Esophagus squamous epithelium (tissue), 5 donors: ENCODE measurements at places on chromosomes 13 and 19.

DNA sequence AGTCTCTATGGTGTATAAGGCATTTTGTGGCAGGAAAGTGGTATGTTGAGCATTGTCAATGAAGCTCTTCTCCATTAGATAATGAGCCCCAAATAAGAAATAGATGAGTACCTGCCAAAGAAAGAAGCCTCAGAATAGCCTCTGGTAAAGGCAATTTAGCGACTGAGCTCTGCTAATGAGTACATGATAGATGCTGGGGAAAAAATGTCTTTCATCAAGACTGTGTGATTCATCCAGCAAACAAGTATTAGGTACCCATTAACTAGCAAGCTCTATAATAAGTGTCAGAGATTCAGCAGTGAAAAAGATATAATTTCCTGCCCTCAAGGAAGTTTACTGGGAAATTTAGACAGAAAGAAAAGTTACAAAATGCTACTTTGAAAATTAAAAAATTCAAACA lies 294.6 kb downstream of the ITGBL1 start:
- no peaks in the 10 kb centered on the region for H3K27me3 ChIP-seq
- H3K4me1 ChIP-seq, result no peaks in the 10 kb centered on the region
- DNase-seq, result no peak
- H3K27ac ChIP-seq, result no peak overlapping the region

- H3K27ac ChIP-seq, result no peak overlapping the region
- H3K27me3 ChIP-seq, result no peaks in the 10 kb centered on the region
- H3K4me1 ChIP-seq, result peaks cover 12% of the 10 kb centered on the region
- H3K4me3 ChIP-seq, result no peak overlapping the region
- no peak for DNase-seq
Measured at GRCh38 chr13:95117092-95117491, 184.2 kb downstream of the ABCC4 start.

DNA sequence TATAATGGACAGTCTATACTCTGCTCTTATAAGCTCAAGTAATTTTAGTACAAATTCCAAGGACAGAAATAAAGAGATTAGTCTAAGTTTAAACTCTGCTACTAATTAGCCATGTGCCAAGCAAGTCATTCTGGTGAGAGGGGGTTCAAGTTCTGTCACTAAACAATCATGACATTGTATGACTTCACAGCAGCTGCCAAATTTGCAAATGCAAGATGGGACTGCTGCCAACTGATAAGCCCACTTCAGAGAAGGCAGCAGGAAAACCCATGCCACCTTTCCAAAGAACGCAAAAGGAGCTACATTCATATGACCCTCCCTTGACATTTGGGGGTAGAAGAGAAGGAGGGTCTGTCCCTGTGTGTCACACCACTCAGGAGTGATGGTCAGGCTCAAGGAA lies 60.7 kb upstream of the RFXAP start:
- no peak for DNase-seq
- no peaks in the 10 kb centered on the region for H3K36me3 ChIP-seq
- no peak overlapping the region for H3K27ac ChIP-seq
- peaks cover 3% of the 10 kb centered on the region for H3K27me3 ChIP-seq
- H3K4me1 ChIP-seq, result no peaks in the 10 kb centered on the region
- no peak overlapping the region for H3K4me3 ChIP-seq

- no peak overlapping the region for H3K4me3 ChIP-seq
- no peak for DNase-seq
- H3K27me3 ChIP-seq, result no peaks in the 10 kb centered on the region
- H3K4me1 ChIP-seq, result no peaks in the 10 kb centered on the region
- no peak overlapping the region for H3K27ac ChIP-seq
Measured at GRCh38 chr13:111482126-111482525, 161.7 kb downstream of the TEX29 start.

DNA sequence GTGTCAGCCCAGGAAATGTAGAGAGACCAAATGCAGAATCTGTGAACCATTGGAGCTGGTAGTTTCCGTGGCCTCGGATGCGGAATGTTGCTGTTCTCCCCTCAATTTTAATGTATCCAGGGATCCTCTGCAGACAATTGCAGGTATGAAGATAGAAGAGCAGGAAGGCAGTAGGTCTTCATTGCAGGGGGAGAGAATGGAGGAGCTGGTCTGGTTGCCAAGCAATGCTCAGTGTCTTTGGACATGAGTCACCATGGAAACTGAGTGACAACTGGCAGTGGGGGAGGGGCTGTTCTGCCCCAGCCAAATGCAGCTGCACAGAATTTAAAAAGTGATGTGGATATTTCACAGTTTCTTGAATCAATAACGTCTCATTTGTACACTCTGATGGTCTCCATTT lies 56.1 kb upstream of the ZNF835 start:
- no peaks in the 10 kb centered on the region for H3K27me3 ChIP-seq
- no peak overlapping the region for H3K27ac ChIP-seq
- no peak overlapping the region for H3K4me3 ChIP-seq
- H3K36me3 ChIP-seq, result no peaks in the 10 kb centered on the region
- DNase-seq, result no peak

DNA sequence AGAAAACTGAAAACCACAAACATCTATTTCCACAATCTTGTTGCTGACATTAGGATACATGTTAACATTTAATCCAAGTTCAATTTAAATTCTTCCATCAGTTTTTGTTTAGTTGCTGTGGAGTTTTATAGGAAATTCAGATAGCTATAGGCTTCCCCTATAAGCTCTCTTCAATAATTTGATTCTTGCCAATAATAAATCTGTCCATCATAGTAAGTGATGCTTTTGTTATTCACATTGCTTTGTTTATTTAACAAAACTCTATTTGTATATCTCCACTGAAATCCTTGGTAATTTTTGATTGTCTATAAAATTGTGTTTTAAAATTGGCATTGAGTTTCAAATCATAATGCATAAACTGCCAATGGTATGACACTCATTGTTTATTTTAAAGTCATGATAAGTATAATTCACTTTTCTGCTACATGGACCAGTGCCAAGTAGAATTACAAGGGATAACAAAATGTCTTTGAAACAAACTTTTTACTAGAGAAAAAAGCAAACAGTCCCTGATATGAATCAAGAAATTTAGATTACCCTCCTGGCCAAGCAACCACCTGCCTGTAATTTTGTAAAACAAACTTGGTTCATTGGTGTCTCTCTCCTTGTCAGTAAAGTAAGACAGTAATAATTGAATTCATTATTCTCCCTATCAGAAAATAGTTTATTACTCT lies 577.3 kb upstream of the GPC6 start:
- H3K27me3 ChIP-seq, result no peaks in the 10 kb centered on the region
- H3K4me1 ChIP-seq, result no peaks in the 10 kb centered on the region
- H3K4me3 ChIP-seq, result no peak overlapping the region
- DNase-seq, result no peak
- H3K27ac ChIP-seq, result no peak overlapping the region

DNA sequence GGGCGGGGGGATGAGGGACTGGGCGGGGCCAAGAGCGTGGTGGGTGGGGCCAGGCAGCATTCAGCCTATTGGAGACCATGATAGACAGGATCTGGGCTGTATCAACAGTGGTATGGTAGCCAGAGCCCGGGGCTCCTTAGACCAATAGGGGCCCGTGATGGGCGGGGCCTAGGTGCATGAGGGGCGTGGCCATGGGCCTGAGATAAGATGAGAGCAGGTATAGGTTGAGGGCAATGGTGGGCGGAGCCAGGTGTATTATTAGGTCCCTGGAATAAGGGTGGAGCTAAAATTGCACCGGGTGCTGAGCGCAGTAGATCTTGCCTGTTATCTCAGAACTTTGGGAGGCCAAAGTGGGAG lies 5.3 kb downstream of the ABCA7 start:
- no peak overlapping the region for H3K4me3 ChIP-seq
- H3K27ac ChIP-seq, result no peak overlapping the region
- no peaks in the 10 kb centered on the region for H3K36me3 ChIP-seq
- no peaks in the 10 kb centered on the region for H3K27me3 ChIP-seq

DNA sequence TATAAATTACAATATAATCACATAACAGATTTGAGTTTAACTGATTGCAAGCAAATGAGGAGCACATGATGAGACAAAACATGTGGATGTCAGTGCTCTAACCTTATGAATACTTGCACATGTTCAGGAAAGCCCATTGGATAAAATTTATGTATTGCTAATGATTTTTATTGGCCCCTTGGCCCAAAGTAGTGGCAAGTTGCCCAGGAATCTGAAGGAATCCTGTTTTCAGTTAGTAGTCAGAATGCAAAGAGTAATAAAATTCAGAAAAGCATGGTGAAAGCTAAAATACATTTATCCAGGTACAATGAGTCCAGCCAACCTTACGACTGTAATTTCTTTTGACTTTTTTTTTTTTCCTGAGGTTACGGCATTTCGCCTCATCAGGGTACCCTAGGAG lies 1539.4 kb downstream of the EFNB2 start:
- no peaks in the 10 kb centered on the region for H3K27me3 ChIP-seq
- H3K36me3 ChIP-seq, result no peaks in the 10 kb centered on the region
- no peak overlapping the region for H3K27ac ChIP-seq
- no peak overlapping the region for H3K4me3 ChIP-seq

DNA sequence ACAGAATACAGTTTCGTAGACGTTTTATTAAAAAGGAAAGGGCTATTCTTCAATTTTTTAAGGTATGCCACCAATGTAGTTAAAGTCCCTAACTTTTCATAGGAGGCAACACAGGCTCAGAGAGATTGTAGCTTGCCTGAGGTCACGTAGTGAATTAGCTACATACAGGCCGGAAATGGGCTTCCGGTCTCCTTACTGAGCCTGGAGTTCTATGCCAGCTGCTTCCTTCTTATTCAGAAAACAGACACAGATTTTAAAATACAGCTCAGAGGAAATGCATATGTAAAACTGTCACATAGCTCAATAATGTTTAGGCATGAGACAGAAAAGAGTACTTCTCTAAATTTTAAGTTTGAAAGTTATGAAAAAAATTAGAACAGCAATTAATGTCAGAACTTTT lies 85.4 kb upstream of the TUBA3C start:
- no peak overlapping the region for H3K4me3 ChIP-seq
- H3K4me1 ChIP-seq, result no peaks in the 10 kb centered on the region
- DNase-seq, result no peak
- H3K36me3 ChIP-seq, result no peaks in the 10 kb centered on the region

- no peaks in the 10 kb centered on the region for H3K4me1 ChIP-seq
- no peak overlapping the region for H3K4me3 ChIP-seq
- no peak for DNase-seq
- H3K27me3 ChIP-seq, result no peaks in the 10 kb centered on the region
Measured at GRCh38 chr13:35219021-35219420, 257.5 kb downstream of the MAB21L1 start.

DNA sequence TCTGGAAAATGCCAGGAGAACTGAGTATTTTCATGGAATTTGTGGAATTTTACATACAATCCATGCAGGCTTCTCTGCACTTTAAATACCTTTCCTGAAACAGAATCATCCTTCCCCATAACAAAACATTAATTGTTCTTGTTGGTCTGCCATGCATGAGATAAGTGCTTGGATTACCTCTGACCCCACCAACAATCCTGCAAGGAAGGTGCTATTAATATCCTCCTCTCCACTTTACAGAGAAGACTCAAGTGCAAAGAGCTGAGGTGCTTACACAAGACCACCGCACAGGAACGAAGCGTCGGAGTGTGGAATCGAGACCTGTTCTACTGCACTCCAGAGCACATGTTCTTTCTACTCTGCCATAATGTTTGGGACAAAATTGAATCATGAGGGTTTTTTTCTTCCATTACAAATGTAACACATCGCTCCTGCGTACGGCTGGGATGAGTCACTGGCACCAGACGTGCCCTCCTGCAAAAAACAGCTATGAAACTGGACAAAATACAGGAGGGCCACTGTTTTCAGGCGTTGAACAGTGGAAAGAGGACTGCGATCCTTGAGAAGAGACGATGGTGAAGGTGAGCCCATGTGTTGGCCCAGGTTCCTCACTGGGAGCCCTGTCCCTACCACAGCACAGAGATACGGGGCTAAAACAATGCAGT lies 12.9 kb upstream of the LRRC4B start:
- H3K4me1 ChIP-seq, result no peaks in the 10 kb centered on the region
- no peak overlapping the region for H3K4me3 ChIP-seq
- peaks cover 23% of the 10 kb centered on the region for H3K27me3 ChIP-seq
- no peaks in the 10 kb centered on the region for H3K36me3 ChIP-seq

- no peaks in the 10 kb centered on the region for H3K36me3 ChIP-seq
- H3K27ac ChIP-seq, result no peak overlapping the region
- H3K4me3 ChIP-seq, result no peak overlapping the region
- no peaks in the 10 kb centered on the region for H3K27me3 ChIP-seq
- no peak for DNase-seq
- no peaks in the 10 kb centered on the region for H3K4me1 ChIP-seq
Measured at GRCh38 chr19:33830264-33830663, 33.6 kb downstream of the KCTD15 start.

- H3K4me3 ChIP-seq, result peak overlapping the region; percentile 84
- H3K36me3 ChIP-seq, result peaks cover 24% of the 10 kb centered on the region
- H3K4me1 ChIP-seq, result peaks cover 15% of the 10 kb centered on the region
- DNase-seq, result no peak
- peak overlapping the region; percentile 93 for H3K27ac ChIP-seq
Measured at GRCh38 chr19:16571283-16571682, 932 bp downstream of the SLC35E1 start.

- no peaks in the 10 kb centered on the region for H3K27me3 ChIP-seq
- no peaks in the 10 kb centered on the region for H3K4me1 ChIP-seq
- H3K36me3 ChIP-seq, result no peaks in the 10 kb centered on the region
- H3K4me3 ChIP-seq, result no peak overlapping the region
- no peak overlapping the region for H3K27ac ChIP-seq
- DNase-seq, result no peak
Measured at GRCh38 chr13:93859716-93860115, 619.8 kb downstream of the DCT start.

- no peak for DNase-seq
- peaks cover 5% of the 10 kb centered on the region for H3K36me3 ChIP-seq
- no peak overlapping the region for H3K4me3 ChIP-seq
- H3K27me3 ChIP-seq, result no peaks in the 10 kb centered on the region
- H3K27ac ChIP-seq, result no peak overlapping the region
Measured at GRCh38 chr13:46035066-46035465, 17.5 kb downstream of the ZC3H13 start.

- no peaks in the 10 kb centered on the region for H3K27me3 ChIP-seq
- H3K4me3 ChIP-seq, result no peak overlapping the region
- no peak for DNase-seq
- H3K27ac ChIP-seq, result no peak overlapping the region
- no peaks in the 10 kb centered on the region for H3K36me3 ChIP-seq
Measured at GRCh38 chr13:39955560-39955959, 300.1 kb downstream of the COG6 start.

DNA sequence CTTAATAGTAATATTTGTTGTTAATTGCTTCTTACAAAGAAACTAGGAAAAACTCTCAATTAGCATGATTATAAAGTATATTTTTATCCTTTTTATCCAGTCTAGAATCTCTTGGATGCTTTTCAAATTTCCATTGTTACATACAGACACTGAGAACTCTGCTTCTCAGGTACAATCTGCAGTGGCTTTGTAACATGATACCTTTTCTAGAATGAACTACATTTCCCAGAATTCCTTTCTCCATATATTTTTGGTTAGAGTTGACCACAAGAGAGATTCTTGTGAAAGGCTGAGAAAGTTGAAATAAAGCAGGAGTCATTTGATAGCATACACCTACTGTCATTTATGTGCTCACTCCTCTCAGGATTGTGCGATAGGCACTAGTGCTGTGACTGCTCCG lies 148.6 kb downstream of the SLITRK6 start:
- DNase-seq, result no peak
- no peak overlapping the region for H3K27ac ChIP-seq
- no peaks in the 10 kb centered on the region for H3K4me1 ChIP-seq
- no peak overlapping the region for H3K4me3 ChIP-seq
- no peaks in the 10 kb centered on the region for H3K36me3 ChIP-seq
- no peaks in the 10 kb centered on the region for H3K27me3 ChIP-seq
